ENCODE measurements at places on chromosomes 16 and 17. TPM values are rescaled to one million over a fixed set of nuclear protein-coding genes. Genes with fewer than 3 reads are reported as not detected.

SENP3 gene
- 50.1 TPM for total RNA-seq

CCL17 gene
- total RNA-seq, result not detected

SMPD3 gene
- 0.54 TPM for total RNA-seq

NLRC3 gene
- total RNA-seq, result 58.7 TPM

MAPT gene
- total RNA-seq, result under 0.01 TPM

CRISPLD2 gene
- total RNA-seq, result 2.2 TPM

NPB gene
- 0.54 TPM for total RNA-seq

AURKB gene
- total RNA-seq, result 6.2 TPM

GRAPL gene
- total RNA-seq, result 7.3 TPM

SLC16A5 gene
- total RNA-seq, result 47.4 TPM

ANKRD40CL gene
- total RNA-seq, result 0.27 TPM

GRCh38 chr16:49923411-49923810 is 67.5 kb upstream of the ZNF423 start:
- DNase-seq, result no peak

- DNase-seq, result no peak
Observed at GRCh38 chr17:3685174-3685573, 10.8 kb downstream of the P2RX5 start.

DNA sequence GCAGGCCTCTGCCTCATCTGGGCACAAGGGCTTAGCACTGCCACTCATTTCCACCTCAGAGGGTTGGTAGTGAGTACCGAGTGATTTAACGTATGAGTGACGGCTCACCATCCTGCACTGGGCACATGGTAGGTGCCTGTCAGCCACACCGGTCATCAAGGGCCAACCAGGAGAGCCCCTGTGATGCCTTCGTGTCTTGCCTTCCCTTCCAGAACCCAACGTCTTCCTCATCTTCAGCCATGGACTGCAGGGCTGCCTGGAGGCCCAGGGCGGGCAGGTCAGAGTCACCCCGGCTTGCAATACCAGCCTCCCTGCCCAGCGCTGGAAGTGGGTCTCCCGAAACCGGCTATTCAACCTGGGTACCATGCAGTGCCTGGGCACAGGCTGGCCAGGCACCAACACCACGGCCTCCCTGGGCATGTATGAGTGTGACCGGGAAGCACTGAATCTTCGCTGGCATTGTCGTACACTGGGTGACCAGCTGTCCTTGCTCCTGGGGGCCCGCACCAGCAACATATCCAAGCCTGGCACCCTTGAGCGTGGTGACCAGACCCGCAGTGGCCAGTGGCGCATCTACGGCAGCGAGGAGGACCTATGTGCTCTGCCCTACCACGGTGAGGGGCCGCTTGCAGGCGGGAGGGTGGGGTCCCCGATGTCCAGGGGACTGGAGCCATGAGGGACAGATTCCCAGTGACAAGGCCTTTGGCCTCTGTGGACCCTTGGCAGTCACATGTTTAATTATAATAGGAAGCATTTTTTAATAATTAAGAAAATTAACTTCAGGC is 37.1 kb downstream of the MRC2 start:
- no peak for DNase-seq

GRCh38 chr16:11045846-11046245 is 101.5 kb downstream of the CLEC16A start:
- no peak for DNase-seq

DNA sequence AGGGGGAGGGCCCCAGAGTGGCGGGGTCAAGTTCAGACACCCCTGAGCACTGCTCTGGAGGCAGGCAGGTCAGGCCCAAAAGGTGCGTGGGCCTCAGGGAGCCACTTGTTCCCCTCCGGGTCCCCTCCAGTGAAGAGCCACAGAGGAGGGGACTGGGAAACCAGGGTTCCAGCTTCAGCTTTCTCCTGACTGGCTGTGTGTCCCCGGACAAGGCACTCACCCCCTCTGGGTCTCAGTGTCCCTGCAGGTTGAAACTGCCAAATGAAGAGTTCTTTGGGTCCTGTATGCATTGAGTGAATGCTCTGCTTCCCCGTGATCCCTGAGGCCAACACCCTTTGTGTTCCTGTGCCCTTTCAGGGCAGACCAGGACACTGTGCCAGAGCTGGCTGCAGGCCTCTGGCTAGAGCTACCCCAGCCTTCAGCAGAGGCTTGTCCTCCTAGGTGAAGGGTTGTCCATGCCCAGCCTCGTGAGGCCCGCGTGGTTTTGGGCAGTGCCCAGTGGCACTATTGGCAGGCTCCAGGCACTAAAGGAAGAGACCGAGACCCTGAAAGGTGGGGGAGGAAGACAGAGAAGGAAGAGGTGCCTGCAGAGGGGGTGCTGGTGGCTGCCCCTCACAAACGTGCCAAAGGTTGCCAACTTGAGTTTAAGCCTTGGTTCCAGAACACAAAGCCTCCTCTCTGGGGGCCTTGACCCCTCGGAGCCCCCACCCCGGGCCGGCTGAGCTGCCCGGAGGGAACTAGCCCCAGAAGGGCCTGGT is 13.3 kb upstream of the WNT3 start:
- no peak for DNase-seq

DNA sequence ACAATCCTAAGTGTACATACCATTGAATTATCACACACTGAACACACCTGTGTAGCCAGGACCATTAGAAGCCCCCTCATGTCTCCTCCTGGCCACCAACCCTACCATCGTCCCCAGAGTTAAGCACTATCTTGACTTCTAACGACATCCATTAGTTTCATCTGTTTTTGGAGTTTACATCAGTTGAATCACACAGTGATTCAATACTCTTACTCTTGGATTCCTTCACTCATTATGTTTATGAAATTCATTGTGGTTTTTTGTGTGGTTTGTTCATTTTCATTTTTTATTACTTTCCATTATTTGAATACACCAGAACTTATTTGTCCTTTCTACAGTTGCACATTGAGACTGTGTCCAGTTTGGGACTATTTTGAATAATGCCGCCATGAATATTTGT is 13.6 kb downstream of the DRC7 start:
- no peak for DNase-seq

- DNase-seq, result no peak
Observed at GRCh38 chr16:3071655-3072054, 6.2 kb downstream of the IL32 start.

- DNase-seq, result no peak
Observed at GRCh38 chr17:49696233-49696761, 11.5 kb downstream of the SLC35B1 start.

GRCh38 chr16:87593710-87594258 is 8.5 kb upstream of the JPH3 start:
- no peak for DNase-seq

DNA sequence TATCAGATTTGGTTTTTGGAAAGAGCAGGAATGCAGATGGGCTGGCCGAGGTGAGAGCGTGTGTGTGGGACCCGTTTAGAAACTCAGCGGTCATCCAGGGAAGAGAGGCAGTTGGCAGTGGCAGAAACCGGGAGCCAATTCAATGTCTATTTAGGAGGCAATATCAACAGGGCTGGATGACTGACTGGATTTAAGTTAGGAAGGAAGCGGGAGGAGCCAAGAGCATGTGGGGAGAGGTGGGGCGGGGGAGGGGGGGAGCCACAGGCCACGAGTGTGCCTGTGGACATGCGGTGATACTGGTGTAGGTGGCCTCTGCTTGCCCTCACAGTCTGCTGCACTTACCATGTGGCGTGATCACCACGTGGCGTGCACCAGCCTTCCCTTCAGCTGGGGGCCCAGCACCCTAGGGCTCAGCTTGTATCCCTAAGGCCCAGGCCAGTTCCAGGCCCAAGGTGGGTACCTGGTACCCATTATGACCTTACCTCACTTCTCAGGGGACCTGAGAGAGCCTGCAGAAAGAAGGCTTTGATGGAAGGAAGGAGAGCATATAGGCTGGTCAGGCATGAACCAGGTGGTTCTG is 10.8 kb upstream of the TPPP3 start:
- DNase-seq, result no peak

DNA sequence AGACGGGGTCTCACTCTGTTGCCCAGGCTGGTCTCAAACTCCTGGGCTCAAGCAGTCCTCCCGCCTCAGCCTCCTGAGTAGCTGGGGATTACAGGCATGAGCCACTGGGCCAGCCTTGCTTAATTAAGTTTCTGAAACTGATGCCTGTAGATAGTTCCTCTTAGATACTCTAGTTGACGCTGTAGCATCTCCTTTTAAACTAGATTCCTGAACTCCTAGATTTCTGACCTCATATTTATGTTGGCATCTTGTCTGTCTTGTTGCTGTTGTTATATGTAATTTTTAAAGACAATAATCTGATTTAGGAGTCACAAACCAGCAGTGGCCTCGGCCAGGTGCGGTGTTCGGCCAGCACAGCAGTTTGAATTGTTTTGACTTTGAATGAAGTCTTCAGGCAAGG is 37.5 kb downstream of the DHRS7B start:
- DNase-seq, result no peak

DNA sequence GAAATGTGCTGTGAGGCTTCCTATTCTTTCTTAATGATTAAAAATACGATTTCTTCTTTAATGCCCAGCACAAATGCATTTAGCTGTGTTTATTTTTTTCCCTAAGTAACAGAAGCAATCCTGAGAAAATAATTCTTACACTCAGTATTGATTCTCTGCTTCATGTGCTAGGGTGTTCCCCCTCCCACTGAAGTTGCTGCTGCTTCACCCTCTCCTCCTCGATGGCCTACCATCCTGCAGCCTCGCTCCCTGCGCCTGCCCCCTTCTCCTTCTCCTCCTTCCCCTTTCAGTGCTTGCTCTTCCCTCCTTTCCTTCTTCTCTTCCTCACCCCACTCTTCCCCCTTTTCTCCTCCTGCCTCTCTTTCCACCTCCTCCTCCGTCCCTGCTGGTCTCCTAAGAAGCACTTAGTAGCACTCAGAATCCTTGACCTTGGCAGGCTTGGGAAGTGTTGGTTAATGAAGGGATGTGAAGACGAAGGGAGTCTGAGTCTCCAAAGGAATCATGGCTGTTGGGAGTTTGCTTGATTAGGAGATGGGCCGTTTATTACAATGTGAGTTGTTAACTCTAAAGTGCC is 119.7 kb downstream of the RPTOR start:
- DNase-seq, result no peak

GRCh38 chr17:36839256-36839655 is 98.0 kb upstream of the LHX1 start:
- DNase-seq, result no peak

DNA sequence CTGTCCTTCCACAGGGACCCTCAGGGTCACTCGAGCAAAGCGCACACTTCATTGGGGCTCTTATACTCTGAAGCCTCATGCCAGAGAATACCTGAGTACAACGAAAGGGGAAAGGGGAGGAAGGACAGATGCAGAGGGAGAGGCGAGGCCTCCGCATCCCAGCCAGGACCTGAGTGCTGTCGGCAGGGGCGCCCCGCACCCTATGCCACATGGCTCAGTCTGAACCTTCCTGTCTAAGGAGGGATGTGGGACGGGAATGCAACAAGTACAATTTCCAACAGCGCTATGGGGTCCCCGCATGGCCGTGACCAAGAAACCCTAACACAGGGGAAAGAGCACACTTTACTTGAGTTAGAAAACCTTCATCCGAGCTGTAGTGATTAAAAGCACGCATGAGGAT is 39.8 kb upstream of the FAAP100 start:
- no peak for DNase-seq

- DNase-seq, result peak; percentile 50
Observed at GRCh38 chr17:5418858-5419355, 555 bp downstream of the NUP88 start.

GRCh38 chr17:48970224-48970623 is 1.8 kb upstream of the GIP start:
- DNase-seq, result no peak

- DNase-seq, result no peak
Observed at GRCh38 chr17:9829343-9829742, 3.6 kb downstream of the GLP2R start.

DNA sequence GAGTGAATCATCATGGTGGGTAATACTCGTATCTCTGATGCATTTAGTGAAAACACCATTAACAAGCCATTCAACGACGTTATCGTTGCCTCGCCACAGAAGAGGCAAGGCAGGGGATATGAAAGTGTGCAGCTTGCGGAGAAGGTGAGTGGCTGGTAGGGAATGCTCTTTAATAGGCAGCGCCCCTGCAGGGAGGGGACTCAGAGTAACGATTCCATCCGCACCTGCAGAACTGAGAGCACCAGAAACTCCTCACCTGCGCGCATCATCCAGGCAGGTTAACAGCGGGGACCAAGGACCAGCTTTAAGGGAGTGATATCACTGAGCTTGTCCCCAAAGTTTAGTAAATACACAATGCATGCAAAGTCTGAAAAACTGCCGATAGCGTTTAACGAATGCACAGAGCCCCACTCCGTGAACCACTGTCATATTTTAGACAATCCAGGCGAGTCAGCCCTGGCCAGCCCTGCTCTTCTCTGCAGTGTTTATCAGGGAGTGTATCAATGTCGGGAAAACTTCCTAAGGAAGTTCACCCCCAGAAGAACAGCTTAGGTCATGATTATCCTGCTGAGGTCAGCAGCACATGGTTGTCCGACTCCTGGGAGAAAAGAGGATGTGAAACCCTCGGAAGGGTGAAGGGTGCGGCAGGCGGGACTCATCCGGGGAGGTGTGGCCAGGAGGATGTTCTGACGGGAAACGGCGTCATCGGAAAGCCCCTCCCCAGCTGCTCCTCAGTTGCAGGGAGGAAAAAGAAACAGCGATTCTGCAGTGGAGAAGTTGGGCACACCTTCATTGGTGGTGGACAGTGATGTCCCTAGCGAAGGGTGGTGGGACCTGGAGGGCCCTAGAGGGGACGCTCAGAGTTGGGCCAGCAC is 68.5 kb upstream of the DNAH17 start:
- DNase-seq, result peak; percentile 50

DNA sequence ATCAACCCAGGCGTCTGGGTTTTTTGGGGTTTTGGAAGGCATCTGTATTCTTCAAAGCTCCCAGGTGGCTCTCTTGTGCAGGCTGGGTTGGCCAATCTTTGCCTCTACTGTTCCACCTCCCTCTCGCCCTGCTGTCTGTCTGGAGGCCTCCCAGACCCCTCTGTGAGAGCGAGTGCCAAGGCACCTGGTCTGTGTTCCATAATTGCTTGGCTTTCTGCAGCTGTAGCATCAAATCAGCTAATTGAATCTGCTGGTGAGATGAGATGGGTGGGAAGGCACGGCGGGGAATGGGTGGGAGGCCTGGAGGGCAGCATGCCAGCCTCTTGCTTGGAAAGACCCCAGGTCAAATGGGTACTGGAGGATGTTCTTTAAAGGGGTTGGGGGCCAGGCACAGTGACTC is 52.5 kb upstream of the CLEC19A start:
- no peak for DNase-seq

DNA sequence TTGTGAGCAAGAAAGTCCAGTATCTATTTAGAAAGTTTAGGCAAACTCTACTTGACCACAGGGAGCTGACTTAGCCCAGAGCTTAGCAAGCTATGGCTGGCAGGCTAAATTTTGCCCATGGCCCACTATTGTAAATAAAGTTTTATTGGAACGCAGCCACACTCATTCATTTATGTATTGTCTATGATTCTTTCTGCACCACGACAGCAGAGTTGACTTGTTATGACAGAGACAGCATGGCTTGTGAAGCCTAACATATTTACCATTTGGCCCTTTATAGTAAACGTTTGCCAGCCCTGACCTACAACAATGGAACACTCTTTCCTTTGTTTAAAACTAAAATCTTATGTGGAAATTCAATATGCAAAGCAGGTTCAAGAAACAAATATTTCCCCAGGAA is 100.0 kb upstream of the ZFHX3 start:
- DNase-seq, result no peak

GRCh38 chr17:8066841-8067775 is 20.4 kb downstream of the ALOX12B start:
- no peak for DNase-seq

- DNase-seq, result no peak
Observed at GRCh38 chr16:4085405-4085970, 30.8 kb downstream of the ADCY9 start.
